Activated naive CD4-positive, alpha-beta T cell treated with Interleukin-2 at 50 U/mL for 16 hours (primary cell): ENCODE measurements at places on chromosomes 6 and 20.

DNA sequence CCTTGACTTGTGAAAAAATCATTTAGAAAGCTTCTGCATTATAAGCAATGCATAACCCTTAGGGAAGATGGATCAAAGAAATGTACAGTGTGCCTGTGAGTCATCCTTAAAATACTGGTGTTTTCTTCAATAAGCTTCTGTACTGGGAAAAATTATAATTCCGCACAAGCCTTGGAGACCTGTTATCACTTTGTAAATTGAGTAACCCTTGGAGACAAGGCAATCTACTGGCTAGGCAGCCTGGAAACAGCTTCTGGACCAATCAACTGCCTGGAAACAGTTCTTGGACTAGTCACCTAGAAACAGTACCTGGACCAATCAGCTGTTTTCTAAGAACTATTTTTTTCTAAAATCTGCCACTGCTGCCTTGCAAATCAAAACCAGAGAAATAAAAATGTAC, 25.8 kb upstream of the RNGTT start:
- DNase-seq, result no peak

DNA sequence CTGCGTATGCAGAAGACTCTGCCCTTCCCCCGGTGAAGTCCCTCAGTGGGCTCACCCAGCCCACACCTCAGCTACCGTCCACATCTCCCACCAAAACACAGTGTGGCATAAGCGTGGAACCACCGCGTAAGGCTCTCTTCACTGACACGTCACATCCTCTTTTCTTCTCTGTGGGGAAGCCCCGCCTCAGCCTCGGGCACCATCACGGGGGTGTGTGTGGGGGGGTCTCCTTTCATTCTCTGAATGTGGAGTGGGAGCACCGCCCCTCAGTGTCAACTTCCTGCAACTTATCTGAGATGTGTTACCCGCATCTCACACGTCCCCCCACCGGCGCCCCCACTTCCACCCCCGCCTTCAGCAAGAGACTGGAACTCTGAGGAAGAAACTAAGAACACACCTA, 388.4 kb upstream of the JARID2 start:
- peak; percentile 76 for DNase-seq

GRCh38 chr6:3366596-3367413, 90.0 kb downstream of the SLC22A23 start:
- DNase-seq, result no peak

GRCh38 chr20:62044631-62045030, 21.1 kb downstream of the TAF4 start:
- no peak for DNase-seq

GRCh38 chr6:35948725-35949124, 27.8 kb upstream of the SRPK1 start:
- DNase-seq, result no peak

DNA sequence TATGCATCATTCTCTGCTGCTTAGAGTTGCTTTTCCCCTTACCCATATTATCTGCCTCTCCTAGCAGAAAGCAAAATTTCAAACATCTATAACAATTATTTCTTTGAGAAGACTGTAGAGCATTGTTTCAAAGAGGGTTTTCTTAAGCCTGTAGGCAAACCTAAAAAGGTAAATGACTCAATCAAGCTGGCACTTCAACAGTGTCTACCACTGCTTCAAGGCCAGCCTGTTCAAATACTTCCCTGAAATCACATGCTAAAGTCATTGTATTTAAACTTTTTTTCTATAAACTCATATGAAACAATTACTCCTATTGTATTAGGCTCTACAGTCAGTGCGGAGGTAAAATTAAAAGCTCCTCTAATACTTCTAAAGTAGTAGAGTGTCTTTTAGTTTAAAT, 87.1 kb downstream of the OGFRL1 start:
- DNase-seq, result no peak

DNA sequence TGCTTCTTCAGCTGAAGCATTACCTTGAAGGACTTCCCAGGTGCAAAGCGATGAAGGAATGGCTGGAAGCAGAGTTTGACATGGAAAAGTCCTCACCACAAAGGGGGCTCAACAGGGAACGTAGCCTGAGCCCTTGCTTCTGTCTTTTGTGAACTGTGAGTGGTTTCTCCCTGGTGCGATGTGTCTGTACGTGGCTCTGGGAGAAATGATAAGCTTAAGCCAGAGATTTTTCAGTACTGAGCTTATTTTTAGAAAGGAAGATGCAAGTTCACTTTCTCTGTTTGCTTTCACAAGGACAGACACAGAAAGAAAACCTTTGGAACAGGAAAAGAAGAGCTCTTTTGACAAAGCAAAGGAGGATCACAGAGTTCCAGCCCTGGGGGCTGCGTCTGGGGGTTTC, 79.4 kb downstream of the DACT2 start:
- no peak for DNase-seq

DNA sequence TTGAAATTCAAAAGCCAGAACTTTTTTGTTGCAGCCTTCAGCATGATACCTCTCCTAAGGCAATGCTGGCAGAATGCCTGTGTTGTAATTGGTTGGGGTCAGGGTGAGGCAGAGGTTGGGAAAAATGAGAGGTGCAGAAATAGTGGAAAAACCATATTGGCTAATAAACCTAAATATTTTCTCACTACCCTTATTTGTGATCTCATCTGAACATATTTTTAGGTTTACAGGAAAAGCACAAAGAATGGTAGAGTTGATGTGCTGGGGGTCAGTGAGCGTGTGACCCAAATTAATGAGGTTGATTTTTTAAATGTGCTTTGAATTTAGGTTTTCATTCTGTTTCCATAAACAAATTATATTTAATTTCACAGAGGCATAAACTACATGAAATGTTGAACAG, 437.3 kb downstream of the HDGFL1 start:
- DNase-seq, result no peak

- DNase-seq, result no peak
Measured at GRCh38 chr6:139996253-139996834, 621.9 kb upstream of the CITED2 start.

GRCh38 chr6:156867121-156867520, 89.9 kb downstream of the ARID1B start:
- no peak for DNase-seq

DNA sequence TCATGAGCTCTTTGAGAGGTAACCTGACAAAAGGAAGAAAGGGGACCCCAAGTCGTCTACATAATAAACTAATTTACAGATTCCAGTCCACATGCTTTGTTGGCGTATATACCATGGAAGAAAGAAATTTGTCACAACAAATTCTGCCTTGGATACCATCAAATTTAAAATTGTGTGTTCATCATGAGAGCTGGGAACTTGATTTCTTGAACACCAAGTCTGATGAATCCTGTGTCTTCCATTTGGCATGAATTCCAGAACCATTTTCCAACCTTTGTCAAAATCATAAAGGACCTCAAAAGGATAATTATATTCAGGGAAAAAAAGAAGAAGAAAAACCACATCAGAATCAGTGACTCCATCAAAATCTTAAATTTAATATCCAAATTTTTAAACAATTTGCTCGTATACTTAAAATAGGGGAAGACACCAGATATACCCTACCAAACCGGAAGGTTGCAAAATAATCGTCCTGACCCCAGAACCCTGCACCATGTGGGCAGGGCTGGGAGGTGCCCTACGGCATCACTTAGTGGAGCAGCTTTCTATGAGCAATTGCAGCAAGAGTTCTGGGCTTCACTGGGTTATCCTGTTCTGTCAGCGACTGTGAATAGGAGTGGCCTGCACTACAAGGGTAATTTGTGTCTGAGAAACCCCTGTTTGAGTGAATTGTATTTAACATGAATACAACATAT, 74.1 kb upstream of the INSM1 start:
- DNase-seq, result no peak

DNA sequence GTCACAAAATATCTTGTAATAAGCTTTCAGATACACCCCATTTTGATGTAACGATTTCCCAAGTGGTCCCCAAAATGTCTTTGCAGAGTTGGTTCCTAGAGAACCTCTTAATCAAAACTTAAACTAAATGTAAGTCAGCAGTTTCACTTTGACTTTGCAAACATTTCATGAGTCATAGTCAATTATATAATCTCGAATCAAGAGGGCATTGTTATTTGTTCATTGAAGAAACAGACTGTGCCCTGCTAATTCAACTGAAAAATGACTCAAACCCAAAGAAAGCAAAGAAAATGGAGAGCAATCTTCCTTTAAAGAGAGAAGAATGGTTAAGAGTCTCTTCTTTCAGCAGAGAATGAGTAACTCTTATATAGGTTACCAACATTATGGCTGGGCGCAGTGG, 58.3 kb downstream of the IPCEF1 start:
- DNase-seq, result no peak
